Adipocyte (in vitro differentiated cells): ENCODE measurements at places on chromosomes 12 and 14.

GRCh38 chr12:46432325-46432724 is 59.8 kb upstream of the SLC38A2 start:
- no peak for DNase-seq

- DNase-seq: no peak
These were observed 2.5 kb upstream of the SOS2 start for GRCh38 chr14:50233951-50234250.

DNA sequence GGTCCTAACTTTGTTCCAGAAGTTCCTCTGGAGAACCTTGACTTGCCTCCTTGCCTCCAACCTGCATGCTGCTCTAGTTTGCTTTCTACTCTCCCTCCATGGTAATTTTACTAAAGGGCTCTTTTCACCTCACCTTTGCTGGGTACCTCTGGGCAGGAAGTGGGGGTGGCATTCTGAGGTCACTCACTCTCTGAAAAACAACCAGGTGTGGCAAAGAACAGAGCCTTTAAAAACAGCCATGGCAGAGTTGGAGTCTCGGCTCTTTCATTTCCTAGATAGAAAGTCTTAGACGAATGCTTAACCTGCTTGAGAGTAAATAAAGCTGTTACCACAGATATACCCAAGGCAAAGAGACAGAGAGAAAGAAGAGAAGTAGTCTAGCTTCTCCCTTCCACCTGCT is 827.9 kb downstream of the BCL11B start:
- no peak for DNase-seq

- no peak for DNase-seq
These were observed 13.3 kb upstream of the EIF4B start for GRCh38 chr12:52992699-52993557.

- no peak for DNase-seq
These were observed 37.5 kb downstream of the ZFC3H1 start for GRCh38 chr12:71626098-71626497.

DNA sequence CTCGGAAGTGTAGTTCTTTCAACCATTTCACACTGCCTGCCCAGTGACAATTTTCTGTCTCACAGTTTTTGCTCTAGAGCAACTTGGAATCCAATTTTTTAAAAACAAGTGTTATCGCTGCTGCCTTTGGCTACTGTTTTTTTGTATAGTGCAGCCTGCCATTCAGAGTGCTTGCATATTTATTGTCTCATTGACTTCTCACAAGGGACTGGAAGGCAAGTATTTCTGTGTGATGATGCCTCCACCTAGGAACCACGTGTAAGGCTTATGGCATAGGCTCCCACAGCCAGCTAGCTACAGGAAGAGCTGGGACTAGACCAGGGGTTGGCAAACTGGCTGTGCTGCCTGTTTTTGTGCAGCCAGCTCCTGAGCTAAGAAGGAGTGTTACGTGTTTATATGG is 903 bp downstream of the PARPBP start:
- peak; percentile 20 for DNase-seq

GRCh38 chr12:45042599-45042998 is 8.3 kb downstream of the DBX2 start:
- no peak for DNase-seq

DNA sequence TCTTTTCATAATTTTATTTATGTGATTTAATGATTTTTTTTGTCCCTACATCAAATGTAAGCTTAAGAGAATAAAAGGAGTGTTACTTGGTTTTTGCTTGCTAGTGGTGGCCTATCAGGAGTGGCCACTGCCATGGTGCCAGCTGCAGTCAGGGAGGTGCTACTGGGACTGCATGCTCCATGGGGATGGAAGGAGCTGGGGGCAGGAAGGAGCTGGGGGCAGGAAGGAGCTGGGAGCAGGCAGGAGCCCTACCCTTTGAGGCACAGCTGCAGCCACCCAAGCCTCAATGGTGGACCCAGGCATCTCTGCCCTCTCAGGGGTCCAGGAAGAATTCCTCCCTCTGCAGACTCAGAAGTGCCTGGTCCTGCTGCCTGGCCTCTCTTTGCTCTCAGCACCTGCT is 796.0 kb downstream of the SLC16A7 start:
- no peak for DNase-seq

DNA sequence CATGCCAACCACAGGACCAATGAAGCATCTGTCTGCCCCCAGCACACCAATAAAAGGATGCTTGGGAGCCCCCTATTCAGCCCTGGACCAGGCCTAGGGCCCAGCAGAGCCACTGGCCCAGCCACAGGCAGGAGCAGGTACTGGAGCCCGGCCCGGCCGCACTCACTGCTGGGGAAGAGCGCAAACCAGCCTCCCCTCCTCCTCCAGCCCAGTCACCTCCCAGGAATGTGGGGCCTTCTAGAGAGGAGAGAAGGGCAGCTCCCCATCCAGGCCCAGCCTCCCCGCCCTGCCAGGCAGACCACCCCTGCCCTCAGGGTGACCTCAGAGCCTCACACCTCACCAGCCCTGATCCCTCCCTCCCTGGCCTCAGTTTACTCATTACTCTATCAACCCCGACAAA is 56.2 kb downstream of the CCNK start:
- peak; percentile 89 for DNase-seq
